ENCODE measurements at places on chromosomes 12 and 14.

GRCh38 chr14:58878439-58879139 is 240.8 kb downstream of the DACT1 start:
- DNase-seq: no peak

- no peak for DNase-seq
These were observed 233.5 kb downstream of the PPM1H start for GRCh38 chr12:62701492-62701891.

- no peak for DNase-seq
These were observed 8.8 kb downstream of the VPS37B start for GRCh38 chr12:122886851-122887818.

- no peak for DNase-seq
These were observed 93.8 kb downstream of the GALC start for GRCh38 chr14:87899228-87899627.

- no peak for DNase-seq
These were observed 455.3 kb downstream of the NPAS3 start for GRCh38 chr14:33393895-33394368.

GRCh38 chr12:3455312-3455711 is 35.7 kb upstream of the PRMT8 start:
- DNase-seq: no peak

DNA sequence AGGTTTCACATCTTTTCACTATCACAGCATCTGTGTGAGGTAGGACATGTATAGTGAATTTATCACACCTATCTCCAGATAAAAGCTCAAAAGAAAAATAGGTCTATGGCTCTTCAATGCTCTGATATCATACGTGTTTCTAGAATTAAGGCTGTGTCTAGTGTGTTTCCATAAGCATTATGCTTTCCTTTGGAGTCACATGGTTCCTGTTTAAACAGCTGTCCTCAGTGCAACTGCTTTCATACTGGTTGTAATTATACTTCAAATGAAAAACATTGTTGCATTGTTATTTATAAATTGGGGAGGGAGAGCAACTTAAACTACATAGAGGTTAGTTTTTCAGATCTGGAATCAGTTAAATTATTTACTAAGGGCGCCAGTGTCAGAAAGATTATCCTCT is 151.6 kb downstream of the SYT1 start:
- no peak for DNase-seq

- DNase-seq: peak; percentile 86
These were observed 28.8 kb downstream of the SPRING1 start for GRCh38 chr12:116708826-116709756.

DNA sequence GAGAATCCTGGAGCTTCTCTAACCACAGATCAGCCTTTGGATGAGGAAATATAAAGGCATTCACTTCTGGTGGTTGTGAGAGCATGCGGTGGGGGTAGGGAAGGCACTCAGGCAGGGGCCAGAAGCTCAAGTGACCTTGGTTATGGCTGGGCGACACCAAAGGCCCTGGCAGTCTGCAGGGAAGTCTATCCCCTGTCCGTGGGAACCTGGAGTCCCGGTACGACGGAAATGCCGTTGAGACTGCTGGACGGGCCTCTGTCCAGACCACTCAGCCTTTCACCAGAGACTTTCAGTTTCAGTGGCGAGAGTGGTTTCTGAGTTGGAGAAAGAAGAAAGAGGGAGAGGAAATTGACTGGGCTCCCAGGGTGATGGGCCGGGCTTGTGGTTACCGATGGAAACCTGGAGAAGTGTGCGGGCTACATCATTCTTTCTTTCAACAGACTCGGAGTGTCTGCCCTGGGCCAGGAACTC is 20.9 kb downstream of the ISCA2 start:
- DNase-seq: no peak

GRCh38 chr12:95300286-95300685 is 82.7 kb downstream of the VEZT start:
- DNase-seq: no peak

DNA sequence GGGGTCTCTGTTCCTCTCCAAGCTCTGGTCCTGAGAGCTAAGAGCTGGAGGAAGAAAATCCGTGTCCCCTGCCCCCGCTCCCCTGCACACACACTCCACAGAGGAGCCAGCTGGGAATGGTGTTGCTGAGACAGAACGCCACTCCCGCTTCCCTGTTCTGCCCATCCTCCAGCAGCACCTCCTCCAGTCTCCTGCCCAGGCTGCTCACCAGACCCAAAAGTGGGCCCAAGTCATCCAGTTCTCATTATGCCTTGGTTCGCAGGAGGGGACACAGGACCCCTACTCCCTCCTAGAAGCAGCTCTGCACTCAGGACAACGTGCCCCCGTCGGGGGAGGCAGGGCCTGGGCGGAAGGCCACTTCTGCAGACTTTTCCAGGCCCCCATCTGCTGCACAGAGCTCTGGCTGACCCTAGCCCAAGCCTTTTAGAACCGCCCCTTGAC is 830 bp upstream of the TRMT61A start:
- DNase-seq: no peak

DNA sequence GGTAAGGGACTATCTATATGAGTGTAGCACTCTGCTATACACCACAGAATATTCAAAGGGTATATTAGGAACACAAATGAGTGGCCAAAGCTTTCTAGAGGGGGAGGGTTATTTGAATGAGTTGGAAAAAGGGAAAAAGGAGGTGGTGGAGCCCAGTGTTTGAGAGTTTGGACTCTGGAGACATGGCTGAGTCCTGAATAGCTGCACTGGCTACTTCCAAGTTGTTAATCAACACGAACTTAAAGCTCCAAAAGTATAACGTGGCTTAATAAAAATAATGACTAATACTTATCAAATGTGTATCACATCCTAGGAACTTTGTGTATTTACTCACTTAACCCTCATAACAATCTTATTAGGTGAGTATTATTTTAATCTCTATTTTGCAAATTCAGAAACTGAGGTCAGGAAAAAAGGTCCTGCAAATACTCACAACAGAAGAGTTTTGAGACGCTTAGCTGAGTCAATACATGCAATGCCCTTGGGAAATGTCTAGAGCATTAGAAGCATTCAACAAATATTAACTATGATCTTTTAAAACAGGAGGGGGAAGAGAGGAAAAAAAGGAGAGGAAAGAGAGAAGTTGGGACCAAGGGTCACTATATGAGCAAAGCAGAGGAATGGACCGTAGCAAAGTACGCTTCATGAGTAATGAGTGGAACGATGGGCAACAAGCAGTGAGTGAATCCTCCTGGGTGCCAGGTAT is 189.5 kb upstream of the HMGA2 start:
- no peak for DNase-seq

DNA sequence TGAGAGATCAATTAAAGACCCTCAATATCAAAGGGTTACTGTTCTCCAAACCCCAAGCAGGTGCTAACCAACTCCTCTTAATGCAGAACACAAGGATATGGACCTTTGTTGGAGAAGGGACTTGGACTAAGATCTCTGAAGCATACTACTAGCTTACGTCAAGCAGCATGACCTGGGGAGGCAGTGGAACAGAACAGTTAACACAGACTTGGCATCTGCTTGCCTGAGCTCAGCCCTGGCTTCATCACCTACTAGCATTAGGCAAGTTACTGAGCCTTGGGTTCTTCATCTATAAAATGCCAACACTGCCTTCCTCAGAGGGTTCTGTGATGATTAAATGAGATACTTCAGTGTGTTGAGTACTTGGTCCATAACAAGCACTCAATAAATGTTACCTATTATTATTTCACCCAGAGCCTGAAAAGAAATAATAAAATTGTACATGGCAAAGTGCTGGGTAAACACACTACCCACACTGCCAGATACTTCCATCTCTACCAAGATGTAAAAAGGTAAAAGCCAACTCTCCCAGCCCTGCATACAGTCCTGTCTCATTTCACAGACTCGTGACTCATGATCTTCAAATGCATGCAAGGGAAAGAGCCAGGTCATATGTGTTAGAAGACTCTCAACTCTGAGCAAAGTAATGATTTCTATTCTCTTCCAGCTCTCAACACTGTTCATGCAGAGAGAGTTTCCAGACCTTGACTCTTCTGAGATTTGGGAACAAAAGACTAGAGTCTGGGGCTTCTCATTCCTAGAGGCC is 39.7 kb downstream of the FMNL3 start:
- no peak for DNase-seq

- no peak for DNase-seq
These were observed 26.2 kb downstream of the VSX2 start for GRCh38 chr14:74265301-74265965.

GRCh38 chr12:53670971-53671370 is 4.9 kb downstream of the ATP5MC2 start:
- DNase-seq: no peak

DNA sequence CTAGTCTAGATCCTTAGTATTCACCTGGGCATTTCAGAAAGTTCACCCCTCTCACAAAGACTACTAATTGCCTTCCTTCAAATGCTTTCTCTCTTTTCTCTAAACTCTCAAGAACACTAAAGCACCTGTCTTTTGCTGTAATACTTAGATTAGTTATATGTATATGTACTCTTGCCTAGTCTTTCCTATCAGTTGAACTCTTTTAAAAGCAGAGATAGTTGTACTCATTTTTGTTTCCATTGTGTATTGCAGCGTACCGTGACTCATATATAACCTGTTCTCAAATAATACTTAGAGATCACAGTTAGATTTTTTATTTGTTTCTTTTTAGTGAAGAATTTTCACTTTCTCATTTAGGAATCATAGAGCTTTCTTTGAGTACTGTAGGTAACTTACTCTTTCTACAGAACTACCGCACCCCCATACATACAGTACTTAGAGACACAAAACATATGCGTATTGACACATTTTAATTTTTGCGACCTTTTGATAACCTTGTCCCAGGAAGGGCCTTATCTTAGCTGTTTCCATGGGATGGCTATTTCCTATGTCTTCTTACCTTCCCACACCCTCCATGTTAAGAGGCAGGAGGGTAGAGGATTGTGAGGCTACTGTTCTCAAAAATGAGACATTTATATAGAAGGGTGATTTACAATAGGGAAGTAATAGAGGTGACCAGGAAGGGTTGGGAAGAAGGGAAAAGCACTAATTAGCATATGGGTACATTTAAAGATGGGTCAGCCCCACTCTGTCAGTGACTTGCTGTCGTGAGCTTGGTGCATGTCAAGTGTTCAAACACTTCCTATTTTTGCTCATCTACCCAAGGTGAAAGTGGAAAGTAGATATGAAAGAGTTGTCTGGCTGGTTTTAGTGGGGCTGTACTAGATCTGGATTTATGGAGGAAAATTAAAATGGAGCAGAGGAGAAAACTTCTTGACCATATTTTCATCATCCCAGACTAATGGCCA is 74.3 kb downstream of the PLEKHA5 start:
- no peak for DNase-seq

DNA sequence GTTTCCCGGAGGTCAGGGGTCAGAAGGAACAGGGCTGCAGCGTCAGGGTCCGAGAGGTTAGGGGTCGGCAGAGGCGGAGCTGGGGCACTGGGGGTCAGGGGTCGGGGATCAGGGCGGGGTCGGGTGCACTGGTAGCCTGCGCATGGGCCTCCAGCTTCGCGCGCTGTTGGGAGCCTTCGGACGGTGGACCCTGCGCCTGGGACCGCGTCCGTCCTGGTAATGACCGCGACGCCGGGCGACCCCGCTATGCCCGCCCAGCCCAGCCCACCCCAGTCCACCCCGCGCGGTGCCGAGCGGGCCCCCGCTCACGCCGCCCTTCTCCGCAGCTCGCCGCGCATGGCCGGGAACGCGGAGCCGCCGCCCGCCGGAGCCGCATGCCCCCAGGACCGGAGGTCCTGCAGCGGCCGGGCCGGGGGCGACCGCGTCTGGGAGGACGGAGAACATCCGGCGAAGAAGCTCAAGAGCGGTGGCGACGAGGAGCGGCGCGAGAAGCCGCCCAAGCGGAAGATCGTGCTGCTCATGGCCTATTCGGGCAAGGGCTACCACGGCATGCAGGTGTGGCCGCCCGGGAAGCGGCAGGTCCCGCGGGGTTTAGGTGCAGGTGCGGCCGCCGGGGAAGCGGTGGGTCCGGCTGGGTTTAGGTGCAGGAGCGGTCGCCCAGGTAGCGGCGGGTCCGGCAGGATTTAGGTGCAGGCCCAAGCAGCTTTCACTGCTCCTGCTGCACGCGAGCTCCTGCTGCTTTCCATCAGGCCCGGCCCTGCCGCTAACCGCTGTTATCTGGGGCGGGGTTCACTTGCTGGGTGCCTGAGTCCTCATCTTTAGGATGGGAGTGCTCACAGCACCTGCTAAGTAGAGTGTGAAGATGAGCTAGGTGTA is 743 bp downstream of the PUS1 start:
- no peak for DNase-seq

Measured in NCI-H1694 (cell line).